Activated T-helper 1 cell treated with anti-CD3 and anti-CD28 coated beads, Interleukin-2, amount 50 U/mL, for 16 hours (primary cell): ENCODE measurements at places on chromosomes 3 and 15.

GRCh38 chr3:61118830-61119229 lies 132.4 kb downstream of the FHIT start:
- DNase-seq, result no peak

GRCh38 chr15:39919748-39920509 lies at the start of gene GPR176:
Gene GPR176, minus strand, starts transcription at chr15:39920266. Its CDS starts 240 bp downstream, at chr15:39920026.
- no peak for DNase-seq

DNA sequence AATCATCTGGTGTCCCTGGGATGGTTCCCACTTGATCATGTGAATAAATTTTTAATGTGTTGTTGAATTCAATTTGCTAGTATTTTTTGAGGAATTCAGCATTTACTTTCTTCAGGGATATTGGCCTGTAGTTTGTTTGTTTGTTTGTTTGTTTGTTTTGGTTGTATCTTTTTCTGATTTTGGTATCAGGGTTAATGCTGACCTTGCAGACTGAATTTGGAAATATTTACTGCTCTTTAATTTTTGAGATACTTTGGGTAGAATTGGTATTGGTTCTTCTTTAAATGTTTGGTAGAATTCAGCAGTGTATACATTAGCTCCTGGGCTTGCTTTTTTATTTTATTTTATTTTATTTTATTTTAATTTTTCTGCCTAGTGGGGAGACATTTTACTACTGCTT lies 803.7 kb downstream of the NAALADL2 start:
- DNase-seq, result no peak

DNA sequence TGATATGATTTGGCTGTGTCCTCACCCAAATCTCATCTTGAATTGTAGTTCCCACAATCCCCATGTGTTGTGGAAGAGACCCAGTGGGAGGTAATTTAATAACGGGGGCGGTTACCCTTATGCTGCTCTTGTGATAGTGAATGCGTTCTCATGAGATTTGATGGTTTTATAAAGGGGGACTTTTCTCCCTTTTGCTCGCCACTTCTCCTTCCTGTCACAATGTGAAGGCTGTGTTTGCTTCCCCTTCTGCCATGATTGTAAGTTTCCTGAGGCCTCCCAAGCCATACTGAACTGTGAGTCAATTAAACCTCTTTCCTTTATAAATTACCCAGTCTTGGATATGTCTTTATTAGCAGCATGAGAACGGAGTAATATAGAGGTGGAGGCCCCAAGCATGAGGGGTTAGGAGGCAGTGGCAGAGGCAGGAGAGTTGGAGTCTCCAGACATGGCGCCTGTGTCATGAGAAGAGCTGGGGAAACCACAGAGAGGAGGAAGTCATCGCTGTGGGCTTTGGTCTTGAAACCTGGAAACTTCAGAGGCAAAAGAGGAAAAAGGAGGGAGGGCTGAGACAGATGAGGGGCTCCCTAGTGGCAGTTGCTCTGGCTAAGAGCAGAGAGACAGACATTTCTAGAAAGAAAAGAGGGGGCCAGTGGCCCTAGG lies 107.8 kb upstream of the VEPH1 start:
- no peak for DNase-seq

- no peak for DNase-seq
These were observed 1.8 kb downstream of the STAG1 start for GRCh38 chr3:136750209-136750896.
